Stimulated activated CD8-positive, alpha-beta memory T cell treated with anti-CD3 and anti-CD28 coated beads, Interleukin-7, amount 100 ng/mL, for 4 hours (primary cell): ENCODE measurements at places on chromosomes 16 and 17.

GRCh38 chr17:49318435-49318965, 43.5 kb downstream of the ZNF652 start:
- no peak for DNase-seq

DNA sequence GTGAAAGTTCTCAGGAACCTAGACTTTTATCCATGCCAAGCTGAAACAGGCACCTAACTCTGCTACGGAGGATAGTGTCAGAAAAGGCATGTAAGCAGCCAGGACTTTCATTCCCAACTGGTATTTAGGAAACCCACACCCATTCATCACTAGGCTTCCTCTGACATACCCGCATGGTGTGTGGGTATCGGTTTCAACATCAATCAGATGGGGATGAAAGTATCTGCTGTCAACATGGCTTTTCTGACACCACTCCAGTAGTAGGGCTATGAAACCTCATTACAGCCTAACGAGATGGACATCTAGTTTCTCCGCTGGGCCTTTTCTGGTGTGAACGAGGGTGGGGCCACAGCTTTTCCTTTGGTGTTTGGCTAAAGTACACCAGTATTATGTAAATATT, 1178.3 kb downstream of the CDH11 start:
- DNase-seq: no peak

DNA sequence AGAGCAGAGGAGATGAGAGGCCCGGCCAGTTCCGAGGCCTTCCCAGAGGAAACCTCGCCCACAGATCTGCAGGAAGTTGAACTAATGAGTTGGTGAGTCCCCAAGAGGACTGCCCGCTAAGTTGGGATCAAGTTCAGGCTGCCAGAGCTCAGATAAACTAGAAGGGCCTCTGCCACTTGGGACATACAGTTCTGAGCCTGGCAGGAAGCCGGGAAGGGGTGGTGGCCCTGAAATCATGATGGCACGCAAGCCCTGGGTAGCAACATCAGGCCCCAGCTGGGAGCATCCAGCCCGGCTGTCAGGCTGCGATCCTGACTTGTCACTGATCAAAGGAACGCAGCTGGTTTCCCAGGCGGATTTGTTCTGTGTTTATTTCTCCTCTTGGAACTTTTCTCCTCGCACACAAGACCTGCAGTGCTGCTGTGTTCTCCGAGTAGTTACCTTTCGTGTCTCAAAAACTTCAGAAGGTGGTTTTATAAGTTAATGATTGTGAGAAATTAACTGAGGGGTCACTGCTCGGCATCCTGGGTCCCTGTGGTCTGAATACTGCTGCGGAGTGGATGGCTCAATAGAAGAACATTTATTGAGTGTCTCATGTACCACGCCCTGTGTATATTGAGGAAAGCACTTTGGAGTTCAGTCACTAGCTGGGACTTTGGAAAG, 8.0 kb upstream of the WFDC1 start:
- DNase-seq: no peak

DNA sequence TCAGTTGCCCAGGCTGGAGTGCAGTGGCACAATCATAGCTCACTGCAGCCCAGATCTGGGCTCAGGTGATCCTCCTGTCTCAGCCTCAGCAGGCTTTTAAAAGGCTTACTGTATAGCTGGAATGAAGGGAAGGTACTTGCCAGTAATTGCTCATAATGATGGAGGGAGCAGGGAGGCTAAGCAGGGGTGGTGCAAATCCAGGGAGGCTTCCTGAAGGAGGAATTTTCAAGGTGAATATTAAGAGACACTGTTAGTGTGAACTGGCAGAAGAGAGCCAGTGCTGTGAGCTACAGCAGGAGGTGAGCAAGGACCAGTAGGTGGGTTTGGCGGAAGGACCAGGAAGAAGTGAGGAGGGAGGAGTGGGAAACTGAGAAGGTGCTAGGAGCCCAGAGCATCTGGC, 24.7 kb downstream of the CRHR1 start:
- DNase-seq: no peak

DNA sequence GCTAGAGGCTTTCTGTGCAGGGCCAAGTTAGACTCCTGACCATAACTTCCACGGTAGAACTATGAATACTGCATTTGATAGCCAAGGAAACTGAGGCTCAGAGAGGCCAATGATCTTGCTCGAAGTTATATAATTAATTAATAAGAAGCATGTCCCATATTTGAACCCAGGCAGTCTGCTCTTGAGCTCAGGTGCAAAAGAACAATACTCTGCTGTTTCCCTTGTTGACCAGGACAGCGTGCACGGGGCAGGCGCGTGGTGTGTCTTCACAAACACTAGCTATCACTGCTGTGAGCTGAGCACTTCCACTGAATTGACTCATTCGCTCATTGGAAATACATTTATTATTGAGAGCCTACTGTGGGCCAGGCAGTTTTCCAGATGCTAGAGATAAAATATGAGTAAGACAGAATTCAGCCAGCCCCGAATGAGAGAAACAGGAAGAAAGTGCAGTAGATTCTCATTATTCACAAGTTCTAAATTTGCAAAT, 1.6 kb downstream of the CHD9 start:
- DNase-seq: no peak

DNA sequence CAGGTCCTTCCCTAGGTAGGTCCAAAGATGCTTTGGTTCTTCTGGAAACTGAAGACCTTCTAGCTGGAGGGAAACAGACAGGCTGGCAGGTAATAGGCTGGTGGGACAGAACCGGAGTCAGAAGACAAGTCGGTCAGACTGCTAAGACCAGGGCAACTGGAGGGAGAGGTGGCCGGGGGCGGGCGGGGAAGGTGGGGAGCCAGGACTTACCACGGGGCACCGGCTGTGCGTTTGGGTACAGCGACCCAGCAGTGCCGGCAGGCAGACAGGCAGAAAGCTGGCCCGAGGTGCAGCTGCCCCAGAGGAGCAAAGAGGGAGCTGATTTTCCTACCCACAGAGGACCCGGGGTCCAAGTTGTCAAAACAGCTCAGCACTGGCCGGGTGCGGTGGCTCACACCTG, 575 bp downstream of the SLC52A1 start:
- DNase-seq: no peak
